Hematopoietic multipotent progenitor cell (in vitro differentiated cells): ENCODE measurements at places on chromosomes 2 and 18.

- no peak for DNase-seq
These were observed 50.1 kb downstream of the HS1BP3 start for GRCh38 chr2:20600756-20601325.

DNA sequence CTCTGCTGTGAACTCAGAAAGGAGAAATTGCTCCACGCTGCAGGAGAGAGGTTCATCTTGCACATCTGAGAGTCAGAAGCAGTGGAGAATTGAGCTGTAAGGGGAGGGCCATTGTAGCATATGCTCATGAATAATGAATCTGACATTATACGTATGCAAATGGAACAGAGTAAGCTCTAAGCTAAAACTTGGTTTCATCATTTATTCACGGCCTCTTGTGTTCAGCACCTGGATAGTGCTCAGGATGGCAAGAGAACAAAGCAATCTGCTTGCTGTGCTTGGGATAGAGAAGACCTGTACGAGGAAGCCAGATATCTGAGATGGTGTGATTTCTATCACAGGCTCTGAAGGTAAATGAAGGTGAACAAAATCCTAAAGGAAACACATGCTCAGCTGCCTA lies 87.9 kb upstream of the GCFC2 start:
- no peak for DNase-seq

- no peak for DNase-seq
These were observed 20.5 kb downstream of the IL36A start for GRCh38 chr2:113025737-113026136.

DNA sequence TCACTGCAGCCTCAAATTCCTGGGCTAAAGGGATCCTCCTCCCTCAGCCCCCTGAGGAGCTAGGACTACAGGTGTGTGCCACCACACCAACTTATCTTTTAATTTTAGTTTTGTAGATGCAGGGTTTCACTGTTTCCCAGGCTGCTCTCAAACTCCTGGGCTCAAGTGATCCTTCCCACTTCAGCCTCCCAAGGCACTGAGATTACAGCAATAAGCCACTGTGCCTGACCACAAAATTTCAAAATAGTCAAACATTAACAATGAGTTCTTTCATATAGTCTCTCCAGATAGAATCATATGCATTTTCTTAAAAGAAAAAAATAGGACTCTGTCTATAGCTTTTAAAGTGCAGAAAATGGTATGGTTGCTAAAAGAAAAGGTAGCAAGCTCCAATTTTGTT lies 24.9 kb upstream of the PID1 start:
- DNase-seq: no peak

DNA sequence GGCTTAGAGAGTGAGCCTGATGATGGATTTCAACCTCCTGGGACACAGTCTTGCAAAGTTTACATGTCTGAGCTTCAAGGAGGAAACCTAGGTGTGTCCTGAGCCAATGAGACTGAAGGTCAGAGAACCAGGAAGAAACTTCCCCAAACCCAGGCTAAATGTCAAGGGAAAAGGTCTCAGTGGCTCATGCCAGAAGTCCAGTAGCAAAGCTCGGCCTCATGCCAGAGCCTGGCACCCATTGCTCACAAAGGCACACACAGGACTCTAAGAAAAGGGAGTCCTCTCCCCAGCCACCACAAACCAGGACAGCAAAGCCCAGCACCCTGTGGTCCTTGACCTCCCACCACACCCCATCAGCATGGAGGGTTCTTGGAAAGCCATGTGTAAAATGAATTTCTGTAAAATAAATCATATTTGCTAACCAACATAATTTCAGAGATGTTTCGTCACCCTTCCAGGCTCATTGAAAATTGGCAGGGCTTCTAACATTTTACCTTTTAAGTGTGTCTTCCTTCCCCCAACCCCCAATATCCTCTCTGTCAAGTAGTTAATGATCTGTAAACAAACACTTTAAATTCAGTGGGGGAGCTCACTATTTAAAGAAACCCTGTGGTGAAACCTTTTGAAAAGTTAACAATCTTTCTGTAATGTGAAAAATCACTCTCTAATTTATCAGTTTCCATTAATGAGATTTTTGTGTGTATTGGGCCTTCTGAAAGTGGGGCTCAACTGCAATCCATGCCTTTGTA lies 77.1 kb downstream of the BCL11A start:
- no peak for DNase-seq

DNA sequence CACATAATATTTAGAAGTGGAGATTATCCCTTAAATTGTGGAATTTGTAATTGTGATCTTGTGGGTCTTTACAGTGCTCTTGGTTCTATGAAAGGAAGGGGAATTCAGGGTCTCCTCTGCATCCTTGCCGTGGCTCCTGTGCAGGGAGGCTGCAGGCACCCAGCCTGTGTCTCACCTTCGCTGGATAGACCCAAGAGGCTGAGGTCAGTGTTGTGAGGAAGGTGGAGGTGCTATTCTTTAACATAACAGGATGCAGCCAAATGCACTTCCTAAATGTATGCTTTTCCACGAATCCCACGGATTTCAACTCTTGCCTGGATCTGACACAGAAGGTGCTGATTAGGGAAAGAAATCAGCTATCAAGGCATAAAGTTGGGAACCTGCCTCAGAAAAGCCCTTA lies 69.5 kb downstream of the TMEM18 start:
- DNase-seq: no peak

GRCh38 chr2:24342110-24342910 lies 18.0 kb downstream of the ITSN2 start:
- DNase-seq: no peak

- DNase-seq: no peak
These were observed 69.3 kb upstream of the CHN1 start for GRCh38 chr2:175074478-175074877.

- no peak for DNase-seq
These were observed 235.2 kb downstream of the LNPK start for GRCh38 chr2:175766880-175767279.

GRCh38 chr2:171319164-171319810 lies 114.5 kb downstream of the METTL8 start:
- no peak for DNase-seq

GRCh38 chr2:120513776-120514357 lies 167.9 kb downstream of the INHBB start:
- DNase-seq: no peak

DNA sequence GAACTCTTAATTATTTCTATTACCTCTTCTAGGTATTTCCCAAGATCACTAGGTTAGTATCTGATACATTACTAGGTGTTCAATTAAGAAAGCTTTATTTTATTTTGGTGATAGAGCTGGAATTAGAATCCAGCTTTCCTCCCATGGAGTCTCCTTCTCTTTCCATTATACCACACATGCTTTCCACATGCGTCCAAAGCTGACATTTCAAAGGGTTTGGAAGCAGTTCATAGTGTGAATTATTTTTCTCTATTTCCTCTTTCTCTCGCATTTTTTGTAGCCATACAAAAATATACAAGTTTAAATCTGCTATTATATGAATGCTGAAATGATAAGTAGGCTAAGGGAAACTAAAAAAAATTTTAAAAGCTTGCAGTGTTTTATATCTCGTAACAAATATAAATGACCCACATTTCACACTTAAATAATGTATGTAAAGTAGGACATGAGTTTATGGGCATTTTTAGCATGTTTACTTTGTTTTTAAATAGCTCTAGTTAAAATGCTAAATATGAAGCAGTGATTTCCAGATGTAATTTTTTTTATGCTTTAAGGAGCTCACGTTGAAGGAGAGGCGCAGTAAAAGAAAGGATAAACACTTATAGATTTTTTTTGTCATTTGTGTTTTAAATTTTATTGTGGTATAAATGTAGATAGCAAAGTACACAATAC lies 20.1 kb downstream of the ZC3H6 start:
- DNase-seq: no peak

DNA sequence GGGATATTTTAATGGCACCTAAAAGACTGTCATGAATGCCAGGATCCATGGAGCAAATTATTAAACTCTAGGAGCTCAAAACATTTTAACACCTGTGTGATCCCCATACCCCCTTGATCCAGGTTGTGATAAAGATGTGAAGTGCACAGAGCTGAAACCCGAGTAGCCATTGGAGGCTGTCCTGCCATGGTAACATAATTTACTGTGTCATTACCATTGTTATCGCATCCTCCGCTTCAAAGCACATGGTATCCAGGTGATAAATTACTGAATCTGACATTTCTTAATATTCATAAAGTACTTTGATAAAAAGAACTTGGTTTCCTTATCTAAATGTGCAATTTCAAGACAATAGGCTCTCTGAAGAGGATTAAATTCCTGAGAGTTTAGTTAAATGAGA lies 109.3 kb downstream of the CHST9 start:
- no peak for DNase-seq

DNA sequence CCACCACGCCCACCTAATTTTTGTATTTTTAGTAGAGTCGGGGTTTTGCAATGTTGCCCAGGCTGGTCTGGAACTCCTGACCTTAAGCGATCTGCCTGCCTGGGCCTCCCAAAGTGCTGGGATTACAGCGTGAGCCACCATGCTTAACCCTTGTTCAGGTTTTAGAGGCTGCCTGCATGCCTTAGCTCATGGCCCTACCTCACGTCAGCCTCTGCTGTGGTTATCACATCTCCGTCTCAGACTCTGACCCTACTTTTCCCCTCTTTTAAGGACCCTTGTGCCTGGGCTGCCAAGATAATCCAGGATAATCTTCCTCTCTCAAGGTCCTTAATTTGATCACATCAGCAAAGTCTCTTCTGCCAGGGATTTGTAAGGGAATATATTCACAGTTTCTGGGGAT lies 98.2 kb upstream of the PMAIP1 start:
- no peak for DNase-seq

DNA sequence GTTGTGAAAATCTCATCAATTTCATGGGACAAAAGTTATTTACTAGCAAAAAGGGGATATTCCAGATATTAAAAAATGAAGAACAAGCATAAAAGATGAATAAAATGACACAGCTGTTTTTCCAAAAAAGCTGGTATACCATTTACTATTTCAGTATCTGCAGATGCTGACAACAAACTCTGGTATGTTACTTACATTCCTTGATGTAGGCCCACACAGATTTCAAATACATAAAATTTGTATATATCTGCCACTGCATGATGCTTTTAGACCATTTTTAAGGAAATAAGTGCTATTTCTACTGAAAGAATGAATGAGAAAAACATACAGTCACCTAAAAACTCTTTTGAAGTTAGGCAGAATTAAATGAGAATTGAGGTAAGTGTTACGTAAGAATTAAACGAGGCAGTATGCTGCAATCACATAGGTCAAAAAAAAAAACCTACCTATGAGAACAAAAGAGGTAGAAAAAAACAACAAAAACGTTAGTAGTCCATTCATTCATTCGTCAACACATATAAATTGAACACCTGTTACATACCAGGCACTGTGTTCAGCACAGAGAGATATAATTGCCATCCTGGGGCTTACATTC lies 32.5 kb downstream of the ARL5A start:
- no peak for DNase-seq

DNA sequence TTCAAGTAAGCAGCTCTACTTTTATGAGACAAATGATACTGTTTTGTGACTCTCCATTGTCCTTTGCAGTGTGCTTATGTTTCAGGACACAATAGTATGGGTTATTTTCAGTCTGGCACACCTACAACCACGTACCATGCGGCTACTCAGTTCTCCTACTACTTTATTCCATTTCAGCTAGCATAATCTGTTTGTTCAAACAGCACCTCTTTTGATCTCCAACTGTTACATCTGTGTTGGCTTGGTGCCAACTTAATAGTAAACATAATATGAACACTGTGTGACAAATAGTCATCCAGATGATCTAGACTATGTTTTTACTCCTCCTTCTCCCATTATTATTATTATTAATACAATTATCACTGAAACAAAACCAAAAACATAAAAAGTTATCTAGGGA lies 40.5 kb downstream of the MYO3B start:
- no peak for DNase-seq

DNA sequence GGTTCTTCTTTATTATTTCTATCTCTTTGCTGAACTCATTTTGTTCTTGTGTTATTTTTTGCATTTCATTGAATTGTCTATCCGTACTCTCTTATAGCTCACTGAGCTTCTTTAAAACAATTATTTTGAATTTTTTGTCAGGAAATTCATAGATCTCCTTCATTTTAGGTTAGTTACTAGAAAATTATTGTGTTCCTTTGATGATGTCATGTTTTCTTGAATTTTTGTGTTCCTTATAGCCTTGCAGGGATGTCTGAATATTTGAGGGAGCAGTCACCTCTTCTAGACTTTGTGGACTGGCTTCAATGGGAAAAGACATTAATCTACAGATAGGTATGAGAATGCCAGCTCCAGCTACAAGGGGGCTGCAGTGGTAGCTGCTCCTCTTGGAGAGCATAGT lies 20.7 kb upstream of the OSBPL6 start:
- no peak for DNase-seq

- no peak for DNase-seq
These were observed 5.4 kb downstream of the NBAS start for GRCh38 chr2:15555760-15556193.

GRCh38 chr18:51622702-51623101 lies 425.2 kb upstream of the MEX3C start:
- no peak for DNase-seq

DNA sequence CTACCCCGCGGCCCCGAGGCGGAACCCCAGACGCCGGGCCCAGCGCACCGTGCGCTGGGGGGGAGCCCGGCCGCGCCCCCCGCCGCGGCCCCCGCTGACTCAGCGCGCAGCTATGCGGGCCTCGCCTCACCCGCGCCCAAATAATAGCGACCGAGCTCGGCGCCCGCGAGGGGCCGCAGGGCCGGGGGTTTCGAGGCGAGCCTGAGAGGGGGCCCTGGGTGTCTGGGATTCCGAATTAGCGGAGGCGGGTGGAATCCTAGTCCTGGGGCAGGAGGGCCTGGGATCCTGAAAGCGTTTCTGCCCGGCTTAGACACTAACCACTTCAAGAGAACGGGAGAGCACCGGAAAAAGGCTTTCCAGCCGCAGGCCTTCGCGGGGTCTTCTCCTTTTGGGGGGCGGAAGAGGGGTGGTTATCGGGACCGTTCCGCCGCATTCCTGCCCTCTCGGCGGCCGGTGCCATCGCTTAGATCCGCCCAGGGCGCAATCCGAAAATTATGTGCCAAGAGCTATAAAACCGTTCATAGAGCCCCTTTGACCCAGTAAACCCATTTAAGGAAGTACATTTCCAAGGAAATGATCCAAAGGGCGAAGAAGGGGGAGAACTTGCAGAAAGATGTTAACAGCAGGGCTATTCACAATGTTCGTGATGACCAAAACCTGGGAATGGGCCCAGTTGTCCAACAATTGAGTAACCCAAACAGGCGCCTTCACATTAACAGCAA lies 681 bp upstream of the ROCK2 start:
- DNase-seq: peak; percentile 65

GRCh38 chr2:131426727-131427126 lies 49.2 kb upstream of the TUBA3D start:
- no peak for DNase-seq

- DNase-seq: no peak
These were observed 15.4 kb upstream of the FOSL2 start for GRCh38 chr2:28377195-28377816.
